ENCODE measurements at places on chromosomes 5 and 9. TPM values are rescaled to one million over a fixed set of nuclear protein-coding genes. Genes with fewer than 3 reads are reported as not detected.

- no peak for DNase-seq
These were observed 544 bp upstream of the ERCC6L2 start for GRCh38 chr9:95874989-95875304.

DNA sequence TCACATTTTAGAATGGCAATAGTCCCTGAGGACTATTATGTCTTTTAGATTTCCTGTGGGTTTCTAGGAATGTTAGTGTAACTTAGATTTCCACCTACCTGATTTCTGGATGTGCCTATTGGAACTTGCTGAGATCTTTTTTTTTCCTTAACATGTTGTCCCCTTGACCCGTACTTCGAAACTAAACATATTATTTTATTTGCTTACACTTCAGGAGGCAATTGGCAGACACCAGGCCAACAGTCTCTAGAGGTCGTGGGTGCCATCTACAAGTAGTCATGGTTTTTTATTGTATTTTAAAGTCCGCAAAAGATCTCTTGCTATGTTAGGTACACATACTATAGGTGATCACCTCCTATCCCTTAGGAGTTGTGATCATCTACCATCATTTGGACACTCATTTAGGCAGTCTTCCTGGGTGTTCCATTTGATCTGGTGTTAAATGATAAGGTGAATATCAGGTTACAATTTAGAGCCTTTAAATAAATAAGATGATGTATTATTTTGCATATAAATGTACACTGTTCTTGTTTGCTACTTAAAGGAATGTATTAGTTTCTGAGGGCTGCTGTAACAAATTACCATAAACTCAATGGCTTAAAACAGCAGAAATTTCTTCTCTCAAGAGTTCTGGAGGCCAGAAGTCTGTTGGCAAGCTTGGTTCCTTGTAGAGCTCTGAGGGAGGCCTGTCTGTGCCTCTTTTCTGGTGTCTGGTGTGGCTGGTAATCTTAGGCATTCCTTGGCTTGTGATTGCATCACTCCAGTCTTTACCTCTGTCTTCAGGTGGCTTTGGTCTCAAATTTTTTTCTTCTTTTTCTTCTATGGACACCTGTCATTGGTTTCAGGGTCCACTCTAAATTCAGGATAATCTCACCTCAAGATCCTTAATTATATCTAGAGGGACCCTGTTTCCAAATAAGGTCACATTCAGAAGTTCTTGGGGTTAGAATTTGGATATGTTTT, 64.8 kb downstream of the ZCCHC7 start:
- DNase-seq = no peak

GRCh38 chr9:124267271-124267807, 9.6 kb downstream of the NEK6 start:
- DNase-seq = no peak

TAF11L13 gene
- total RNA-seq = not detected

Measured in Panc1 (cell line).